ENCODE measurements at places on chromosomes 3 and 15.

- DNase-seq: no peak
These were observed 62.5 kb upstream of the PHLDB2 start for GRCh38 chr3:111796566-111796965.

DNA sequence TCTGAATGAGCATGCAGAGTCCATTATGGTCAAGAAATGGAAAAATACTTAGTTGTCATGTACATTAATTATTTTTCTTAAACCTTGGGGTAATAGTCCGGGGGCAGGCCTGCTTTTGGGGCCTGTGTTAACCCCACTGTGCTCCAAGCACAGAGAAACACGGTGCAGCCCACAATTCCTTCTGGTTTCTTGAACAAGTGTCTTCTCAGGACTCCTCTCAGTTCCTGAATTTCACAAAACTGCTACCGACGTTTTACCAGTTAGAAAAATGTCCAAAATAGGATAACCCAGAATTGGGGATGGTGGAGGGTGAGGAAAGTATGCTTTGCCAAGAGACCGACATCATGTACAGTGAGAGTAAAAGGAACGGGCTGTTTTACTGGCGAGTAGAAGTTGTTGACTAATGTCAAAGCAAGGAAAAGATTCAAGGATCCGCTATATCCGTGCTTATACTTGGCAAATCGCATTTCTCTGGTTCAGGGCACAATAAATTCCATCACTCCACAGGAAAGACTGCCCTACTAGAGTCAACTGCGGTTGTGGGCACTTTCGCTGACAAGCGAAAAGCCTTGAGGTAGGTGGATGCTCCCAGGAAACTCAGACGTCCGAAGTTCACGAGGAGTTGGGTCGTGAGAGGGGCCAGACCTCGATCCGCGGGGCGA, 495 bp upstream of the NXPE3 start:
- no peak for DNase-seq

DNA sequence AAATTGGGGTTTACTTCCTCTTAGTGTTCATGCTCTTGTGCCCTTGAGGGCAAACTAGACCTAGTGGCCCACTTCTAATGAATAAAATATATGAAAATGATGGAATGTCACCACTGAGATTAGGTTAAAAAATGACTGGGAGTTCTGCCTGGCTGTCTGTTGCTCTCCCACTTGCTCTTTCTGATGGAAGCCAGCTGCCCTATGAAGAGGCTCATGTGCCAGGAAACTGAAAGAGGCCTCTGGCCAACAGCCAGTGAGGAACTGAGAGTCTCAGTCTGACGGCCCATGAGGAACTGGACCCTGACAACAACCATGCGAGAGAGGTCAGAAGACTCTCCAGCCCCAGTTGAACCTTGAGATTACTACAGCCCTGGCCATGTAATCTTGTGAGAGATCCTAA, 107.1 kb upstream of the FHIT start:
- no peak for DNase-seq

DNA sequence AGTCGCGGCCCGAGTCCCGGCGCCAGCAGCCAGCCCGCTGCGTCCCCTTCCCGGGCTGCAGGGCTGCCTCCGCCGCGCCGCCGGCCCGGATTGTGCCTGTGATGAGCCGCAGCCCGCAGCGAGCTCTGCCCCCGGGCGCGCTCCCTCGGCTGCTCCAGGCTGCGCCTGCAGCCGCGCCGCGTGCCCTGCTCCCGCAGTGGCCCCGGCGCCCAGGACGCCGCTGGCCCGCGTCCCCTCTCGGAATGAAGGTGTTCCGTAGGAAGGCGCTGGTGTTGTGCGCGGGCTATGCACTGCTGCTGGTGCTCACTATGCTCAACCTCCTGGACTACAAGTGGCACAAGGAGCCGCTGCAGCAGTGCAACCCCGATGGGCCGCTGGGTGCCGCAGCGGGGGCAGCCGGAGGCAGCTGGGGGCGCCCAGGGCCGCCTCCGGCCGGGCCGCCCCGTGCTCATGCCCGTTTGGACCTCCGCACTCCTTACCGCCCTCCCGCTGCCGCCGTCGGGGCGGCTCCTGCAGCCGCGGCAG, 1.2 kb downstream of the CHST2 start:
- no peak for DNase-seq

- no peak for DNase-seq
These were observed 238.7 kb upstream of the P2RY1 start for GRCh38 chr3:152595975-152596821.
